T47D (cell line): ENCODE measurements at places on chromosomes 6 and 20.

GRCh38 chr20:6381887-6382286 is 259.1 kb upstream of the FERMT1 start:
- peak; percentile 21 for DNase-seq

- no peak for DNase-seq
Observed at GRCh38 chr6:125884634-125885371, 71.8 kb upstream of the HINT3 start.

GRCh38 chr6:70753870-70754380 is 86.2 kb downstream of the SMAP1 start:
- no peak for DNase-seq

GRCh38 chr6:6826095-6826901 is 237.8 kb downstream of the LY86 start:
- DNase-seq: no peak

DNA sequence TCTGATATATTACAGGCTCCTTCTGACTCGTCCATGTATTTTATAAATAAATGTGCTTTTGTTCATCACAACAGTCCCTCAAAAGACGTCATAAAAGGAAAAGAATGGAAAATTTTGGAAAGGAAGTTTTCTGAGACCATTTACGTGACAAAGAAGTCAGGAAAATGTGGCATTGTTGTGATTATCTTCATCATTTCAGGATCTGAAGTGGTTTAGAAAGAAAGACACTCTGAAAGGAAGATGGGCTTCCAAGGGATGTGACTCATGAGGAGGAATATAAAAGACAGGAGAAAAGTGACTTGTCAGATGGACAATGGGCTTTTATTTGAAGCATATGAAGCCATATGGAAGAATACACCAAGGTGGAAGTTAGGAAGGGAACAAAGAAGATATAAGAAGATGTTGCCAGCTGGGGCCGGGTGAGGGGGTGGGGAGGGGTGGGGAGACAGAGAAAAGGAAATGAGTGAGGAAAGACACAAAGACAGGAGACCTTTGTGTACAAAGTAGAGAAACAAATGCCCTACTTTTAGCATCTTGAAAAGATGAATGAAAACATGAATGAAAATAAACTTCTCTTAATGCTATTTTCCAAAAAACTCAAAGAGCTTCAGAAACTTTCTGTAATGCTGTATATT is 190.3 kb upstream of the PREP start:
- no peak for DNase-seq

DNA sequence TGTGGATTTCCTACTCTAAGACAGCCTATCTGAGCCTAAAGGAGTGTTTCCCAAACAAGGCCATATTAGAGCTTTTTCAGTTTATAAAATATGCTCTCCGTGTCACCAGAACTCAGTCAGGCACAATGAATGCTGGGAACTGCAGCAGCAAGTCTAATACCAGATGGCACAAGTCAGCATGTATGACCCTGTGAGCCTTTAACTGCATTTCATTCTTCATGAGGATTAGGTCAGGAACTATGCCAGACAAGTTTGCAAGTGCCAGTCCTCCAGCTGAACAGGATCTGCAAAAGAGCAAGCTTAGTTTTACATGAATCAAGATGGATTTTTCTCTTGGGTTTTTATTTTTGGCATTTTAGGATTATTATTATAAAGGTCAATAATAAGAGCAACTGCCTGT is 66.7 kb upstream of the SAMD5 start:
- no peak for DNase-seq

- no peak for DNase-seq
Observed at GRCh38 chr20:6416371-6416770, 293.5 kb upstream of the FERMT1 start.

DNA sequence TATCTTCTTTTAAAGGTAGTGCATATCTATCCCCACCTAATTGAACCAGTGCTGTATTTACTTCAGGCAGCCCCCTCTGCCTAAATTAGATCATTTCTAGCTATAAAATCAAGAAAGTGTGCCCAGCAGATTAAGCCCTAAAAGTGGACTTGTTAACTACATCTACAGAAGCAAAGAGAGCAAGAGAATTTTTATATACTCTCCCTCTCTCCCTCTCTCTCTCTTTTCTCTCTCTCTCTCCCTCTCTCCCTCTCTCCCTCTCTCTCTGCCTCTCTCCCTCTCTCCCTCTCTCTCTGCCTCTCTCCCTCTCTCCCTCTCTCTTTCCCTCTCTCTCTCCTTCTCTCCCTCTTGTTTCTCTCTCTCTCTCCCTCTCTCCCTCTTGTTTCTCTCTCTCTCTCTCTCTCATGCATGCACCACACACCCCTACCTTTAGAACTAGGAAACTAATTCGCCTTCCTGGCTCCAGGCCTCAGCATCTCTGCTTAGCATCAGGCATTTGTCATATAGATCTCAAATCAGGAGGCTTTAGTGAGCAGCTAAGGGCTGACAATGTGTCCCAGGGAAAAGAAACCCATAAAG is 71.4 kb downstream of the FOXA2 start:
- no peak for DNase-seq

- no peak for DNase-seq
Observed at GRCh38 chr6:116255246-116255800, 1.4 kb upstream of the TSPYL4 start.

DNA sequence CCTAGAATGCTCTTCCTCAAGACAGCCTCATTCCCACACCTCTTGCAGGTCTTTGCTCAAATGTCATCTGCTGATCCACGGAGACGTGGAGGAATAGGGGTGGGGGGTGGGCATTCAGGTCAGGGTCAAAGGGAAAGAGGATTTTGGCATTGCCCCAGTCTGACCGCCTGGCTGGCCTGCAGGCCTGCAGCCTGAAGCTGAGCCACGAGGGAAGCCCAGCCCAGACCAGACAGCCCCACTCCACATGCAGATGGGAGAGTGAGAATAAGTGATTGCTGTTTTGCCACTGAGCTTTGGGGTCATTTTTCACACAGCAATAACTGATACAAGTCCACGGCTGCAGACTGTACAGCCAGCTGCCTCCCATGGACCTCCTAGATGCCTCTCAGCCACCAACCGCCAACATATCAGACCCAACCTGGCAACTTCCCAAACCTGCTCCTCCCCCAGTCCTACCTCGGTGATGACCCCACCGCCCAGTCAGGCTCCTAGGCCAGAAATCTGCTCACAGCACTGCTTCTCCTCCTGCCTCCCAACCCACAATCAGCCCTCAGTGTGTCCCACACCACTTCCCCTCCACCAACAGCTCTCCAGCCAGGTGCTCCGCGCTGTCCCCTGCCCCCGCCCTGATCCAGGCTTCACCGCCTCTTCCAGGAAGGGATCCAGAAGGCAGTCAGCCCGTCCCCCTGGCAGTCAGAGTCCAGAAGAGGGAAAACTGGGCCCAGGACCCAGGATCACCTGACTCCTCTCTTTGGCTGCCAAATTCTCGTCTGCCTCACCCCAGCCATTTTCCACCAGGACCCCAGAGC is 14.0 kb downstream of the KIAA1755 start:
- DNase-seq: no peak

DNA sequence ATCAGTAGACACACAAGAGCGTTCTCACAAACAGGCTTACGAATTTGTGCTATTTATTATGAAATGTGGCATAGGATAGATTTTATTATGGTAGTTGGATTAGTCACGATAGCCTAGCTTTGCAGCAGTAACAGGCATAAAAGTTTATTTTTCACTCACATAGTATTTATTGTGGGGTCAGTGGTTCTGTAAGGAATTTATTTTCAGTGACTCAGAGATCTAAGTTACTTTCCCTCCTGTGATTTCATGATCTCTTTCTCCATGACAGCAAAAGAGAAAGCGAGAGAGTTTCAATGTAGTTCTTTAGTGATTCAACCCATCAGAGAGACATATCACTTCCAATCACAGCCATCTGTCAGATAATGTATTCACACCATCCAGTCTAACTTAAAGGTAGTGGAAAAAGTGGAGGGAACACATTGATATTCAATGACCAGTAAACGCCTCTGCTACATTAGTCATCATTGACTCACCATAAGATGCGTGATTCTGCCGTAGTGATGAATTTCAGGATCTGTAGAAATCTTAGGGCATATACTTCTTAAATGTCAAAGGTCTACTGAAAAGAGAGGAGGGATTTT is 605.5 kb downstream of the HDGFL1 start:
- no peak for DNase-seq
